Activated T-cell treated with anti-CD3 and anti-CD28 coated beads, Interleukin-2, amount 50 U/mL, for 72 hours (primary cell): ENCODE measurements at places on chromosomes 3 and 15.
A peak's percentile ranks its signal among the peaks of the same experiment; 100 is the strongest.

DNA sequence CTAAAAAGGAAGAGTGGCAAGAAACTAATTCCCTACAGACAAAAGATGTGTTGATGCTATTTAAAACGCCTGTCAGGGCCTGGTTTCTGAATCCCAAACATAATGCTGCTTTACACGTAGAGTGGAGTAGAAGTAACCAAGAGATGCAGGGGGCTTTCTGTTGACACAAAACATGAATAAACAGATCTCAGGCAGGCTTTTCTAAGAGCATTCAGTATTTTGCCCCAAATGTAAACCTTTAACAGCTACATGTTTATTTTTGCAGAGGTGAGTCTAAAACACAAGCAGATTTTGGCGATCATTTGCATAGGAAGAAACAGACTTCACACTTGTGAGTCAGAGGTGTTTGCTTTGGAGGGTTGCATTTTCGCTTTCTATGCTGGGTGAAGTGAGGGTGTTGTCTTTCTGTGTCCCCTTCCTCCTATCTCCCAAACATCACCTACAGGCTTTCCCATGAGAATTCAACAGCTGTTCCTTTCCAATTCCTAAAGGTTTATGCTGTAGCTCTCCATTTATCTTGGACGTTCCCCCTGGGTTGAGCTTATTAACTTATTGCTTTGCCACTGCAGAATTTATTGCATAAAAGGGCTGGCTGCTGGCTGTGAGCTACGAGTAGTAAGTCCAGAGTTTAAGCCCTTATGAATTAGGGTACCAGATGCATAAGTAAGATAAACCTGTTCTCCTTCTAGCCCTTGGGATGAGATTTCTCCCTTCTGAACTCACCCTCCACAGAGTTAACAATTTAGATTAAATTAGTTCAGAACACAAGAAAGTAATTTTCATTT lies 156.7 kb downstream of the DIPK2A start:
- no peak for DNase-seq

DNA sequence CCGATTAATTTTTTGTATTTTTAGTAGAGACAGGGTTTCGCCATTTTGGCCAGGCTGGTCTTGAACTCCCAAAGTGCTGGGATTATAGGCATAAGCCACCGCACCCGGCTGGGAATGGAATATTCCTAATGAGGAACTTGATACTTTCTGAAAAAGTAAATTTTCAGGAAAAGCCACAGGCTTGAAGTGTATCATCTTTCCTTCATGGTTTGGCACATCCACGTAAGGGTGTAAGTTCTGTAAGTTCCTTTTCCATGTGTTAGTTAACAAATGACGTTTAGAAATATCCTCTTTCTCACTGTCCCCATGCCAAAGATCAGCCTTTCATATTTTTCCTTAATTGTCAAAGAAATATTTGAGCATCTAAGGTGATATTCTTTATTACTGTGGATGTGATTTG lies 24.9 kb downstream of the TMEM45A start:
- no peak for DNase-seq

DNA sequence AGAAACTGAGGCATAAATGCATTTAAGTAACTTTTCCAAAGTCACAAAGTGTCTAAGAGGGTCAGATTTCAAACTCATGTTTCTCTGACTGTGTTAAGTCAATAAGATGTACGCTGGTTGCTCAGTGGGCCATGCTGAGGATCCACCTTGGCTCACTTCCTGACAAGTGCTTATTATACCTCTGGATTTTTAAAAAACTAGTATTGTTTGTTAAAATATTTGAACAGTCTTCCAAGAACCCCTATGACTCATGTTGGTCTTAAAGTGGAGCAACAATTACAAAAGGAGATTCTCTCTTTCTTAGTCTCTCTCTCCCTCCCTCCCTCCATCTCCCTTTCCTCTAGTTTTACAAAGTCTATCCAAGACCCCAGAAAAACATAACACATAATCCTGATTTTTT lies 1050.2 kb downstream of the AGBL1 start:
- DNase-seq = no peak

- DNase-seq = no peak
Observed at GRCh38 chr3:79846148-79846933, 78.5 kb upstream of the ROBO1 start.

DNA sequence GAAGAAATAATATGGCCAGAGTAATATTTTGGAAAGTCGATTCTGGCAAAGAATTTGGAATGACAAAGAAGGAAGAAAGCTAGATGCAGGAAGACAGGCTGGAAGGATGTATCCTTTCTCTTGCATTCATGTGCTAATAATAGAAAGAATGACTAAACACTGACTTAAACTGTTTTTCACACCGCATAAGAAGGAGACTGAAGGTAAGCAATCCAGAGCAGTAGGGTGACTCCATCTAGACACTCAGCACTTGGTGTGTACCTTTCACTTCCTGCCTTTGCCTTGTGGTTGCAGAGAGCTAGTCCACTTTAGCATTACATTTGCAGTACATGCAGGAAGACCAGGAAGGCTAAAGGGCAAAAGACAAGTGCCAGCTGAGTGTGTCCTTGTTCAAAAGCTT lies 234.6 kb downstream of the RBMS3 start:
- DNase-seq = no peak

DNA sequence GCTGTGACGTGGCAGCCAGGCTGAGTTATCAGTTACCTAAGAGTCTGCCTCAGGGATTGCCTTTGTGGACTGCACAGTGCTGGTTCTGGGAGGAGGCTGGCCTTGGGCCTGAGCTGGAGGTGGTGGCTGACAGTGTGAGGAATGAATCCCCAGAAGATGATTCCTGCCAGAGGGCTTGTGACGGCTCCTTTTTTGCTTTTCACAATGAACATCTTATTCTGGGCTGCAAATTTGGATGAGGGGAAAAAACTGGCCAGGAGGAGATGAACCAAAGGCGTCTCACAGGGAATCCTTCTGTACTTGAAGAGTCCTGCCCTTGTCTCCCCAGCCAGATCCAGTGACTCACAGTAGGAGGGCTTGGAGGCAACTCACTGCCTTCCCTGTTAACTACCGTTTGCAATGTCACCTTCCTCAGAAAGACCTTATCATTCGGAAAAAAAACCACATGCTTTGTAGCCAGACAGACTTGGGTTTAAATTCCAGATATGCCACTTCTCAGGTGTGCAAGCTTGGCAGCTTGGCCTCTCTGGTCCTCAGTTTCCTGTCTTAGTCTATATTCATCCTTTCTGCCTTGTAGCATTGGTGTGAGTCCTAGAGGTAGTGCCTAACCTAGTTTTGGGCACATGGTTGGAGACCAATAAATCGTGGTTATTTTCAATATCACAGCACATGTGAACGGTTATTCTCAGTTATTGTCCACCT lies 19.1 kb downstream of the ST6GAL1 start:
- no peak for DNase-seq

DNA sequence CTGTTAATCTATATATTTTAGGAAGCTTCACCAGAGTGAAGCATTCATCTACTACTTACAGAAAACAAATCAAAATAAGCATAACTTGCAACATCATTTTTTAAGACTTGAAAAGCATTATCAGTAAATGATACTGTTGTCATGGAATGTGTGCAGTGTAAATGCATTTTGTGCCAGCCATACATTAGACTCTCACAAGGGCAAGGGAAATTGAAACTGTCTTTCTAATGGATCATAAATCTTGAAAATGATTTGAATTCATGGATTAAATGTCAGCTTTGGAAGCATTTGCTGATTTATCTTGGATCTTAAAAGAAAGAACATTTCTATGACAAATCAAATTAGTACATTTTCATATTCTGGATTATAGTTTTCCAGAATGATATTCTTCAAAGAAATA lies 338.3 kb upstream of the SGO1 start:
- no peak for DNase-seq

DNA sequence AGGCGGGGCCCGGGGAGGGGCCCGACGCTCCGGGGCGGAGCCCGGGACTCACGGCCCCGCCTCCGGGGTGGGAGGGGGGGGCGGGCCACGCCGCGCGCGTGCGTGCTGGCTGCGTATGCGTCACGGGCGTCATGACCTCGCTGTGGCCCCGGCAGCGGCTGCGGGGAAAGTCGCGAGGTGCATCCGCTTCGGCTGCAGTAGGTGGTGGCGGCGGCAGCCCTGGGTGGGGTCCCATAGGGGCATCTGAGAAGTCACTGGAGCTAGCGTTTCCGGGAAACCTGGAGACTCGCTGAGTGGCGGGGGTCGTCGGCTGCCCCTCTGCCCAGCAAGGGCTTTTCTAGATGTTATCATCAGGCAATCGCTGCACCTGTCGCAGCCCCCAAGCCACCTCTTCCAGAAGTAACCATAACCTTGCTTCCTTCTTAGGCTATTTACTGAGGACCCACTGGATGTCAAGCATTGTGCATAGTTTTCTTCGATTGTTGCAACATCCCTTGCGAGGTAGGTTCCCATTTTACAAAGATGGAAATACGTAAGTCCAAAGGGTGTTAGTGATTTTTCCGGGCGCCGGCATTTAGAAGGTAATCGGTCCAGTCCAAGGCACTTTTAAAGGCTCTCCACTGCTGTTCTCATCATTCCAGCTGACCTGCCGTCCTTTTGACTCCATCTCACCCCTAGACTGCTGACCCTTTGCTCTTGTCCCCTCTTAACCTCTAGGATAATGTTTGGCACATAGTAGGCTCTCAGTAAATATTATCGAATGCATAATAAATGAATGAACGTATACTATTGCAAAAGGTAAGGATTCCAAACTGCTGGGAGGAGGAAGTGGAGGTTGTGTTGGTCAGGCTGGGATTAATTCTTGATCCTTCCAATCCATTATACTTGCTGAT lies at the start of gene GDPGP1:
Gene GDPGP1, plus strand, starts transcription at position 114 of the 893 bp plus-strand sequence. CDS start 6,700 bp downstream, outside the sequence.
- DNase-seq = no peak

- no peak for DNase-seq
Observed at GRCh38 chr3:42631620-42632019, 21.9 kb upstream of the ZBTB47 start.

GRCh38 chr15:49901996-49902684 lies 216.9 kb downstream of the ATP8B4 start:
- no peak for DNase-seq

- DNase-seq = no peak
Observed at GRCh38 chr3:45211466-45212094, 14.5 kb downstream of the TMEM158 start.

DNA sequence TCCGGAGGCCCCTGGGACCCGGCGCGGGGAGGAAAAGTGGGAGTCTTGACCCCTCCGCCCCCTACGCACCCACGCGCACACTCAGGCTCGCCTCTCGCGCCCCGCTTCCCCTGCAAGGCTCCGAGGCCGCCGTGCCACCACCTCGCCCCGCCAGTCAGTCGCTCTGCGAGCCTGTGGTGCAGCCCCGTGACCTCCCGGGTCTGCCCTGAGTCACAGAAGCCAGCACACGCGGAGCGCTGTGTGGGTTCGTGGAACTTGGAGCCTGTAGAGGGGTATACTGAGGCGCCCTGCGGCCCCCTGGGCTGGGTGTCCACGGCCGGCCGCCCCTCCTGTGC lies 380 bp upstream of the ALS2CL start:
- DNase-seq = peak; percentile 60

DNA sequence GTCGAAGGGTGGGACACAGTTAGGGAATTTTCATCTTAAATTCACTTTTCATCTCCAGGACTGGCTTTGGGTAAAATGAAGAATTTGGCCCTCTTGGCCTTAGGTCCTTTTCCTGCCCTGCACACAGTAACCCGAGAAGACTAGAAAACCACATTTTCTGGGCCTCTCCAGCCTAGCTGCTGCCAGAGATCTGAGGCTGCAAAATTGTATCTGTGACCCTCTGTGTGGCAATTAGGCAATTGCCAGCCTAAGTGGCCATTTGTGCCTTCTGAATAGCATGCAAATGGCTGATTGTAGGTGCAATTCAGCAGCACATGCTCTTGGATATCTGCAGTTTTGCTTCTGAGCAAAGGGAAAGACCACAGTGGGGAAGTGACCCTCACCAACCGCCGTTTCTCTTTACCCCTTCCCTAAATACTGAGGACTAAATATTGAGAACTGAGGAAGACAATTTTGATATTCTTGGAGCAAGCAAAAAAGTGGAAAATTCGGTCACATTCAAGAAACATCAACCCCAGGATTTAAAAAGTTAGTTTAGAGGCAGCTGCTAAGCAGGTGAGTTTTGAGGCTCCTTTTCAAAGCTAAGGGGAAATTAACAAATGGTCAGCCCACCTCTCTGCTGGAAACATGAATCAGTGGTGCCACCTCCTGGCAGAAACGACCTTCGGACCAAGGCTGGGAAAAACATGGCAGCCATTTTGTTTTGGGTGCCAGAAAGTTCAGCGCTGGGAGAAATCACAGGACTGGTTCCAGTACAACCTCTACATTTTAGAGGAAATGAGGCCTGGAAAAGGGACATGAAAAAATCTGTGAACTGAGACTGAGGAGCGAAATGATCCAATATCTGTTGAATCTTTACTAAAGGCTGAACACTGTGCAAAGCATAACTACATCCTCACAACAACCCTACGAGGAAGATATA lies 56.6 kb upstream of the PRTG start:
- DNase-seq = peak; percentile 48

DNA sequence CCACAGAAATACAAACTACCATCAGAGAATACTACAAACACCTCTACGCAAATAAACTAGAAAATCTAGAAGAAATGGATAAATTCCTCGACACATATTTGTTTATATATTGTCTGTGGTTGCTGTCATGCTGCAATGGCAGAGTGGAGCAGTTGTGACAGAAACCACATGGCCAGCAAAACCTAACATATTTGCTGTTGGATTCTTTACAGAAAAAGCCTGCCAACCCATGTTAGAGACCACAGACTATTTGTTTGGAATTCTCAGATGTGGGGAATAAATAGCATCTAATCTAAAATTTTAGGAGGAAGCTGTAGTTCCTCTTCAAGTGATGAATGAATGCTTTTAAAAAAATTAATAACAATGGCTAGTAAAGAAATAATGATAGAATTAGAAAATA lies 341.6 kb upstream of the AZI2 start:
- no peak for DNase-seq

GRCh38 chr3:49998326-49998725 lies 58.4 kb downstream of the RBM6 start:
- no peak for DNase-seq

GRCh38 chr3:128107834-128108233 lies 15.8 kb downstream of the RUVBL1 start:
- DNase-seq = no peak

DNA sequence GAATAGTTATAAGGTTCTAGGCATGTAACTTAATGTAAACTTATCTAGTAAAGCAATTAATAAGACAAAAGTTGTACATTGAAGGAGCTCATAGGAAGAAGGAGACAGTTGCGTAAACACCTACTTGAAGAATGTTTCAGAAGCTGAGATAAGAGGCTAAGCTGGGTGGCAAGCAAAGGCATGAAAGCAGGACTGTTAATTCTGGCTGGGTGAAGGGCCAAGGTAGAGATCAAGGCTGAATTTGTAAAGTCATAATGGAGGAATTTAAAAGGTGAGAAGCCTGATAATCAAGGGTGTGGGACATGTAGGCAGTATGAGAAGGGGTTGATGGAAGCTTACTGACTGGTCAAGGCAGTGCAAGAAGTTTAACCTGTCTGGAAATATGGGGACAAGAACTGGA lies 80.4 kb upstream of the TGFBR2 start:
- no peak for DNase-seq

- no peak for DNase-seq
Observed at GRCh38 chr3:153658136-153658535, 463.1 kb upstream of the ARHGEF26 start.

- DNase-seq = no peak
Observed at GRCh38 chr3:10599444-10599843, 94.1 kb upstream of the ATP2B2 start.

- no peak for DNase-seq
Observed at GRCh38 chr3:157931517-157931916, 174.7 kb downstream of the SHOX2 start.
